CD4-positive, alpha-beta memory T cell (primary cell): ENCODE measurements at places on chromosomes 3 and 15. TPM values are rescaled to one million over a fixed set of nuclear protein-coding genes. Genes with fewer than 3 reads are reported as not detected.
A peak's percentile ranks its signal among the peaks of the same experiment; 100 is the strongest.

The GPR176 gene
- not detected for total RNA-seq

The ASB14 gene
- not detected for total RNA-seq

The SPTSSB gene
- not detected for total RNA-seq

DNA sequence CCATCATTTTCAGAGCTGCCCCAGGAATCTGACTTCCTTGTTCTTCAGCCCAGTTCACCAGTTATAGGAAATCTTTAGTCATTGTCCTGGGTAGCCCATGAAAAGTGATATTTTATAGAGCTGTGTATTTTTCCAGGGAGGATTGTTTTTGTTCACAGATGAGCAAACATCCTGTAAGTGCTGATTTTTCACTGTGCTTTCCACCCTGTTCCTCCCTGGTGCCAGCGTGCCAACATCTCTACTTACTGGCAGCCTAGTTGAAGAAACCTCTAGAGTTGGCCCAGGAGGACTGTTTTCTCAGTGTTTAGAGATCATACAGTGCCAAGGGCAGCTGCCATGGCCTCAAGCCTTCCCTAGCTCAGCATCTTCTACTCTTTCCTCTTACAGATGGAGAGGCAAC, 41.3 kb downstream of the ST6GAL1 start:
- H3K27me3 ChIP-seq: no peaks in the 10 kb centered on the region
- peaks cover 58% of the 10 kb centered on the region for H3K36me3 ChIP-seq
- no peaks in the 10 kb centered on the region for H3K4me1 ChIP-seq
- no peak overlapping the region for H3K27ac ChIP-seq

- peak; percentile 81 for DNase-seq
- peaks cover 3% of the 10 kb centered on the region for H3K36me3 ChIP-seq
- peak overlapping the region; percentile 44 for H3K27ac ChIP-seq
- peaks cover 47% of the 10 kb centered on the region for H3K4me1 ChIP-seq
Measured at GRCh38 chr15:64430000-64430735, 30.2 kb upstream of the ZNF609 start.

- H3K36me3 ChIP-seq: no peaks in the 10 kb centered on the region
- no peak overlapping the region for H3K4me3 ChIP-seq
- no peak overlapping the region for H3K27ac ChIP-seq
- no peaks in the 10 kb centered on the region for H3K4me1 ChIP-seq
- no peak for DNase-seq
Measured at GRCh38 chr3:38579551-38580449, 69.7 kb downstream of the SCN5A start.

GRCh38 chr3:151765685-151766084, 32.0 kb downstream of the AADACL2 start:
- H3K27ac ChIP-seq: no peak overlapping the region
- no peaks in the 10 kb centered on the region for H3K4me1 ChIP-seq
- DNase-seq: no peak
- no peaks in the 10 kb centered on the region for H3K27me3 ChIP-seq
- no peak overlapping the region for H3K4me3 ChIP-seq

- H3K4me3 ChIP-seq: no peak overlapping the region
- no peaks in the 10 kb centered on the region for H3K4me1 ChIP-seq
- H3K36me3 ChIP-seq: no peaks in the 10 kb centered on the region
- H3K27ac ChIP-seq: no peak overlapping the region
- no peaks in the 10 kb centered on the region for H3K27me3 ChIP-seq
- DNase-seq: no peak
Measured at GRCh38 chr3:191391861-191392808, 61.8 kb upstream of the UTS2B start.

DNA sequence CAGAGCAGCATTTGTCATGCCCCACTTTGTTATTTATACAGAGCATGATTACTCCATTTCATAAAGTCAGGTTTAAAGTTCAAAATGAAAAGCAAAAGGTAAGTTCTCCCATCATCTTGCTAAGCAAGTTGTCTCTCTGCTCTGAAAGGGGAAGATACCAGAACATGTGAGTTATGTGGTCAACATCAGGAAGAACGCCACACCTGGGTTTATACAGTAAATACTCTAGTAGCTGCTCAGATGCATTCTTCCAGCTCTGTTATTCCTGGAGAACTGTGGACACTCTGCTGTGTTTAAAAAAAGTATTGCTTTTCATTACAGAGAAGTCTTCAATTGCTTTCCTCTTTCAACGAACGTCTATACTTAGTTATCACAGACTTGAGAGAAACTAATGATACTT, 145.7 kb downstream of the PLCL2 start:
- no peaks in the 10 kb centered on the region for H3K36me3 ChIP-seq
- H3K27ac ChIP-seq: no peak overlapping the region
- H3K4me3 ChIP-seq: no peak overlapping the region
- DNase-seq: peak; percentile 8
- peaks cover 35% of the 10 kb centered on the region for H3K4me1 ChIP-seq
- H3K27me3 ChIP-seq: no peaks in the 10 kb centered on the region

DNA sequence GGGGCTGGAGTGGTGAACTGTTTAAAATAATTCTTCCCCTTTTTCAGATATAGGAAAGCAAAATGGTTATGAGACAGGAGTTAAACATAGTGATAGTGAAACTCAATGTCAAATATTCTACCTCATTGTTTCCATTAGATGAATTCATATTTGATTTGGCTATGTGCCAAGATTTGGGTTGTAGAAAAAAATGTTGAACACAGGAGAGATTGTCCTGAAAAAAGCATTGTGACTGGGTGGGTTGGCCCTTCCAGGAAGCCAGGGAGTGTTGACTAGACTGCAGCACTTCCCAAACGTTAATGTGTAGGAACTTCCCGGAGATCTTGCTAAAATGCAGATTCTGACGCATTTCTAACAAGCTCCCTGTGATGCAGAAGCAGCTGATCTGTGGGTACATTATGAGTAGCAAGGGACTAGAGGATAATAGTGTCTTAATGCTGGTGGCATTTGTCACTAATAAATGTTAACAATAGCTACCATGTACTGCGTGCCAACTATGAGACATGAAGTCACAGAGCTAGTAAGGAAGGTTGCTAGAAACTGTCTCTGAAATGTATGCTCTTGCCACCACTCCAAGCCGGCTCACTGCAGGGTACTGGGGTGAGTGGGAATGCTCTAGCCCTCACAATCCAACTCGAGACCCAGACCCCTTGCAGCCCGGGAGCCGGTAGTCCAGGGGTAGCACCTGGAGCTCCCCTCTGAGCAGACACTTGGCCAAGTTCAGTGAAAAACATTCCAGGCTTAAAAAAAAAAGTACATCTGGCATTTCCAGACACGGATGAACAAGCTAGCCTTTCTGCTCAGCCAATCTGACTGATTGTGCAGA, 120.6 kb downstream of the CD47 start:
- no peak for DNase-seq
- H3K36me3 ChIP-seq: no peaks in the 10 kb centered on the region
- H3K4me3 ChIP-seq: no peak overlapping the region
- peaks cover 10% of the 10 kb centered on the region for H3K4me1 ChIP-seq

DNA sequence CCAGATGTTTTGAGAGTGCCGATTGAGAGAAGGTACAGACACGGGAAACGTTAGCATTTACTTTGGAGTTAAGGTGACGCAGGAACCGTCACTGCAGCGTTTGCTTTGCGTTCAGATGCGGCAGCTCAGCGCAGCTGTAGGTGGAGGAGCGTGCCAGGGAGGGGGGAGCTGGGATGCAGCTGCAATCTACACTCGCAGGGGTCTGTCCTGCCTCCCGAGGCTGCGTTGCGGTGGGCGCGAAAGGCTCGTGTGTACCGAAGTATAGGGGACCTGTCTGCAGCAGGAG, 425 bp upstream of the FYTTD1 start:
- H3K4me1 ChIP-seq: peaks cover 44% of the 10 kb centered on the region
- H3K27me3 ChIP-seq: no peaks in the 10 kb centered on the region

DNA sequence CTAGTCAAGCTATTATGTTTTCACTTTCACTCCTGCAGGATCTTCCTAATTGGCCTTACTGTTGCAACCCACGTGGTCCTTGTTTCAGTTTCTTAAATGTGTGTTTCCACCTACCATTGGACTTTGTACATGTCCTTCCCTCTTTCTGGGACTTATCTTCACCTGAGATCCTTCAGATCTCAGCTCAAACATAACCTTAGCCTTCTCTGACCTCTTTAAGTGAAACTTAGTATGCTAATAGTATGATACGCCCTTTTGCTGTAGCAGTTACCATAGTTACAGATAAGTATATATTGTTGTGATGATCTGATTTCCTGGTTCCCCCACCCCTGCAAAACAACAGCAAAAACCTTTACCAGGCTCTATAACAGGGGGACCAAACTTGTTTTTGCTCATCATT, 35.2 kb downstream of the U2SURP start:
- H3K4me3 ChIP-seq: no peak overlapping the region
- DNase-seq: peak; percentile 39

- no peak for DNase-seq
- H3K4me3 ChIP-seq: no peak overlapping the region
- no peaks in the 10 kb centered on the region for H3K4me1 ChIP-seq
- no peak overlapping the region for H3K27ac ChIP-seq
- H3K36me3 ChIP-seq: no peaks in the 10 kb centered on the region
Measured at GRCh38 chr15:81107889-81108288, 26.2 kb upstream of the CFAP161 start.

- no peak overlapping the region for H3K4me3 ChIP-seq
- no peak overlapping the region for H3K27ac ChIP-seq
- no peaks in the 10 kb centered on the region for H3K4me1 ChIP-seq
- H3K27me3 ChIP-seq: no peaks in the 10 kb centered on the region
Measured at GRCh38 chr15:40960151-40960885, 7.0 kb downstream of the CHAC1 start.

- H3K36me3 ChIP-seq: peaks cover 34% of the 10 kb centered on the region
- H3K27me3 ChIP-seq: no peaks in the 10 kb centered on the region
- DNase-seq: no peak
- no peaks in the 10 kb centered on the region for H3K4me1 ChIP-seq
- no peak overlapping the region for H3K4me3 ChIP-seq
Measured at GRCh38 chr3:121629601-121630000, 31.1 kb downstream of the HCLS1 start.

DNA sequence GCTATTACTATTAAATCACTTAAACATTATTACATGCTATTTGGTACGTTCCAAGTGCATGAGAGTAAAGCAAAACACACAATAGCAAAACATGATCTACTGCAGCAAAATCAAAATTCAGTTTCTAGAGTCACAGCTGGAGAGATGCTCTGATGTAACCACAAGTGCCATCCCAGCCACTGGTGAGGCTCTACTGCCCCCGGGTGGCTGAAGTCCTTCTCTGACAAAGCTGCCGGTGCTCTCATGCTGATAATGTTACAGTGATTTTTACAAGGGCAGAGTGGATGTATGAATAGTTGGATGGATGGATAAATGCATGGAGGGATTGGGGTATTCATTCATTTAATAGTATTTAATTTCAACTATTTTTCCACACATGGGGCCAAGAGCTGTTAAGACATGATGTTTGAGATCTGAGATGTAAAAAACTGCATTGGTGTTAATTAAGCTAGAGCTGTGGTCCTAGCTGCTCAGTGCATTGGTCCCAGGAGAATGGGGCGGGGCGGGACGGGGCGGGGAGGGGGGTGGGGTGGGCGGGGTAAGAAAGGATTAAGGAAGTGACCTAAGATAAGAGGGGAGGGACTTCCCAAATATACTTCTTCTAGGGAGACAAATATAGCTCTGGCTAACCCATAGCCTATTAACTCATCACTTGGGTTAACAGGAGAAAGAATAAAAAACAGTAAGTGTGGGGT, 5.3 kb upstream of the SPESP1 start:
- H3K4me1 ChIP-seq: no peaks in the 10 kb centered on the region
- H3K36me3 ChIP-seq: no peaks in the 10 kb centered on the region
- no peak overlapping the region for H3K27ac ChIP-seq

DNA sequence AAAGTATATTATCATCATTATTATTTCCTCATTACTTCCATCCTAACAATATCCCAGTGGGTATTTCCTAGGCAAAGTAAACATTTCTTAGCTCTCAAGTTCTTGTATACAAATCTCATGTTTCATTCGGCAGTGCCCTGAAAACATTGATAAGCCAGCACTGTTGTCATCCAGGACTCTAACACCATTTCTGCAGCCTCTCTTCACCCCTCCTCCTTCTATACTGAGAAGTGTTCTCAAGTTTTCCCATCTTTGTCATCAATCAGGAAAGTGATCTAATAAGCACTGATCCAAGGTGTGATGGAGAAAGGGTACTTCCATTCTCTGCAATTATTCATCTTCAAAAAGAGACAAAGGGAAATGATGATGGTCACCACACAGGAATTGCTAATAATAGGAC, 168.4 kb upstream of the CCDC54 start:
- DNase-seq: no peak
- no peak overlapping the region for H3K27ac ChIP-seq
- no peaks in the 10 kb centered on the region for H3K36me3 ChIP-seq
- H3K4me3 ChIP-seq: no peak overlapping the region
- H3K4me1 ChIP-seq: no peaks in the 10 kb centered on the region

- H3K27ac ChIP-seq: no peak overlapping the region
- H3K27me3 ChIP-seq: peaks cover 6% of the 10 kb centered on the region
- no peak overlapping the region for H3K4me3 ChIP-seq
- DNase-seq: no peak
- H3K36me3 ChIP-seq: no peaks in the 10 kb centered on the region
Measured at GRCh38 chr3:184373422-184373821, 4.6 kb downstream of the THPO start.
